Left kidney (tissue), 8 donors: ENCODE measurements at places on chromosomes 2 and 18. TPM values are rescaled to one million over a fixed set of nuclear protein-coding genes. Genes with fewer than 3 reads are reported as not detected.

DNA sequence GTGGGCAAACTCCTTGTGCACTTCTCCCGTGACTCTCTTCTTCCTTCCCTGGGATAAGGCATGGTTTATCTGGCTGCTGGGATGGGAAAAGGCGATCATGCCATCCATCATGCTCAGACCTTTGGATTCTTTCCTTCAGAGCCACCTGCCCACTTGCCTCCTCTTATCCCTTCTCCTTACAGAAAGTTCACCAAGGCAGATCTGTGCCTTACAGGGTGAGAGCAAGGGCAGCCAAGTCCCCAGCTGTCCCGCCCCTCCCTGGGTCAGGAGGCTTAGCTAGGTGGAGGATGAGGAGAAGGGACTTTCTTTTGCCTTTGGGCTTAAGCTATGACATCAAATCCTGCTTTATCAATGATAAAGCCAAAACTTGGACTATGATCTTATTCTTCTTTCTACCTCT is 47.6 kb downstream of the KCNE4 start:
- no peak for DNase-seq

- DNase-seq: peak; percentile 67
Observed at GRCh38 chr2:170361090-170361936, 183.4 kb downstream of the MYO3B start.

- no peak for DNase-seq
Observed at GRCh38 chr2:126786765-126787164, 111.9 kb upstream of the TEX51 start.

The KIAA2012 gene
- polyA plus RNA-seq: 0.12 TPM

The DSG4 gene
- polyA plus RNA-seq: not detected
